HS-5 (cell line): ENCODE measurements at places on chromosomes 3 and 15.

- no peak for DNase-seq
Observed at GRCh38 chr15:33768670-33769190, 199.6 kb upstream of the CHRM5 start.

GRCh38 chr3:109943181-109943580 is 605.8 kb upstream of the DPPA4 start:
- DNase-seq, result no peak

GRCh38 chr15:41841131-41841530 is 2.5 kb downstream of the PLA2G4B start:
- no peak for DNase-seq

DNA sequence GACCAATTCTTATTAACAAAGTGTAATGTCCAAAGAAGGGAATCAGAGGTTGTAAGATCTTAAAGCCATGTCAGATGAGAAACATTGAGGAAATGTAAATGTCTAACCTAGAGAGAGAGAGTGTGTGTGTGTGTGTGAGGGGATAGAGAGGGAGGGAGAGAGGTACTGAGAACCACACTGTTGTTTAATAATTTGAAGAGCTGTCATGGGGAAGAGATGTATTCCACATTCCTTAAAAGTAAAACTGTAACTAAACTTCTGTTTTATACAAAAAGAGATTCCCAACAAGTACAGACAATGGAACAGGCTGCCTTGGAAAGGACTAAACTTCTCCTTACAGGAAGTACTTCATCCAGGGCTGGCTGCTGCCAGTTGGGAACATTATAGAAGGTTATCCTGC is 68.9 kb upstream of the BOC start:
- no peak for DNase-seq

DNA sequence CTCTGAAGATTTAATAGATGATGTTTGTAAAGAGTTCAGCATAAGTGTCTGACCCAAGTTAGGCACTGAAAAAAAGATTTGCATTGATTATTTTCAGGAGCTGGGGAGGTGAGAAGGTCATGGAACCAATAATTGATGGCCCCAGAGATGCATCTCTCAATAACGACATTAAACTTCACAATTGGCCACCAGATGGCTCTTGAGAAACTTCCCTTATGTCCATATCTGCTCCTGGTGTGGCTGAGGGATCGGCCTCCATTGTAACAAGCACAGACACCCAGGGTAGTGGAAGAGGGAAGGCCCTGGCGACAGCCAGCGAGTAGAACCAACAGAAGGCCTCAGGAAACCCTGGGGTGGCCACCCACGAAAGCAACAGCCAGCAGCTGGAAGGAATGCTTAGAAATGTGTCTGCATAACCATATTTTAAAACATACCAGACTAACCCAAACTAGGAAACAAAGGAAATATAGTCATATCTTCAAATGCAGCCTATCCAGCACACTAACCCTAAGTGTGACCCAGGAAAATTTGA is 536.7 kb downstream of the SOX2 start:
- no peak for DNase-seq

- DNase-seq, result no peak
Observed at GRCh38 chr3:14757153-14757700, 61.5 kb upstream of the FGD5 start.

- no peak for DNase-seq
Observed at GRCh38 chr3:48275287-48276027, 34.6 kb downstream of the ZNF589 start.

DNA sequence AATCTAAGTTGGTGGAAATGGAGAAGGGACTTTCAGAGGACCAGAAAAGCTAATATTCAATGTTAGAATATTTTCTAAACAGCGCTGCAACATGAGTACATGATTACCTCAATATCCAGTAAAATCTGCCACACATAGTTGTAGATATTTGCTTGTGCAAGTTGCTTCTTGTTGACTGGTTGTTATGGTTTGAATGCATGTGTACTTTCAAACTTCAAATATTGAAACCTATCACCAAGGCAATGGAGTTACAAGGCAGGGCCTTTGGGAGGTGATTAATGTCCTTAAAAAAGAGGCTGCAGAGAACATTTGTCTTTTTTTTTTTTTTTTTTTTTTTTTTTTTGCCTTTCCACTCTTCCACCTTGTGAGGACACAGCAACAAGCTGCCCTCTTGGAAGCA is 49.9 kb downstream of the TMCO5A start:
- DNase-seq, result no peak

DNA sequence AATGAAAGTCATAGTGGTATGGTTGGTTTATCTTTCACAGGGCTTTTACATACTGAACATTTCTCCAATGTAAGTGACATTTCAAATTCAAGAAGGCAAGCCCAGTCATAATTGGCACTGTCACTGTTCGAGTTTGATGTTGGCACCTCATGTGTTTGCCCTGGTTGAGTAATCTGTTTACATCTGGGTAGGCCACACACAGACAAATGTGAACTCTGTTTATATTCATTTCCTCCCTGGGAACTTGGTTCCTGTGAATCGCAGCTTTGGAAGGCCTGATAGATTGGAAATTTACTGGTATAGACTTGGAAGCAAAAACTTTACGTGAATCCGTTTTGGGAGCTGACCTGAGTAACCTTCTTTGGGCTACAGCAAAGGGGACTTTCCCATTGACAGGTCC is 395.2 kb upstream of the AZI2 start:
- no peak for DNase-seq

DNA sequence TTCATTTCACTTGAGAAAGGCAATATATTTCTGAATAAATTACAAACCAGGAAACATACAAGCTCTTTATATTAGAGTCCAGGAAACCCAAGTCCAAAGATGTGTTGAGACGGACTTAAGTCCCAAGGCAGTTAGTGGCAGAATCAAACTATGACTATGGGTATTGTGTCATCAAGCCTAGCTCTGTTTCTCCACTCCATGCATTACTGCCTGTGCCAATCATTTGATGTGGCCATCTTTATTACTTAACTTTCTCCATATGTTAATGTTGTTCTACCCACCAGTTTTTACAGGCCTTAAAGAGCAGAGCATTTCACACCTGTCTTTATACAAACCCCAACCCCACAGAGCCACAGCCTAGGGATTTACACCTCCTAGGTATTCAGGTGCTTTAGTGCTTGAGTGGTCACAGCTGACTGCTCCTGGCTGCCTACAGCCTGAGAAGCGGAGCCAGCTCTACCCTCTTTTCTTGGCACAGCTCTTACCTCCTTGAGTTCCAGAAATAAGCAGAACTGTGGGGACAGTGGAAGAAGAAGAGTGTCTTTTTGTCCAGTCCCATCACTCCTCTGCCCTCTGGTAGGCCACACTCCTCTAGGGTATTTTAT is 92.1 kb downstream of the DTWD1 start:
- no peak for DNase-seq

- no peak for DNase-seq
Observed at GRCh38 chr15:51403072-51403878, 61.8 kb downstream of the GLDN start.

DNA sequence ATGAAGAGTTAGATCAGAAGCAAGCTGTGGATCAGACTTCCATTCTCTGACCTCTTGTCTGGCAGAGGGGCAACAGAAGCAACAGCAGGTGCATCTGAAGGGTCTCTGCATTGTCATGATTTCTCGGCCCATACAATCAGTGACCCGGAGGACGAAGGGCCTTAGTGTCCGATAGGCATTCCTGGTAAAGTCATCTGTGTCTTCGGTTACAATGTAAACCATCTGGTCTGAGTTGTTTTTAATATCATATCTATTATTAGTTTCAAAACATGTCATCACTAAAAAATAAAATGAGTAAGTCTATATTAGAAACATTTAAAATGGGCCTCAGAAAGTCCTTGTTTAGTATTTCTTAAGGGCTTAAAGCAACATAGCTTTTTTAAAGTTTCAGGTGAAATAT is 38.8 kb upstream of the PLOD2 start:
- no peak for DNase-seq

GRCh38 chr15:59434481-59434880 is 3.5 kb upstream of the FAM81A start:
- no peak for DNase-seq

- no peak for DNase-seq
Observed at GRCh38 chr15:62888623-62889022, 153.9 kb upstream of the TPM1 start.

DNA sequence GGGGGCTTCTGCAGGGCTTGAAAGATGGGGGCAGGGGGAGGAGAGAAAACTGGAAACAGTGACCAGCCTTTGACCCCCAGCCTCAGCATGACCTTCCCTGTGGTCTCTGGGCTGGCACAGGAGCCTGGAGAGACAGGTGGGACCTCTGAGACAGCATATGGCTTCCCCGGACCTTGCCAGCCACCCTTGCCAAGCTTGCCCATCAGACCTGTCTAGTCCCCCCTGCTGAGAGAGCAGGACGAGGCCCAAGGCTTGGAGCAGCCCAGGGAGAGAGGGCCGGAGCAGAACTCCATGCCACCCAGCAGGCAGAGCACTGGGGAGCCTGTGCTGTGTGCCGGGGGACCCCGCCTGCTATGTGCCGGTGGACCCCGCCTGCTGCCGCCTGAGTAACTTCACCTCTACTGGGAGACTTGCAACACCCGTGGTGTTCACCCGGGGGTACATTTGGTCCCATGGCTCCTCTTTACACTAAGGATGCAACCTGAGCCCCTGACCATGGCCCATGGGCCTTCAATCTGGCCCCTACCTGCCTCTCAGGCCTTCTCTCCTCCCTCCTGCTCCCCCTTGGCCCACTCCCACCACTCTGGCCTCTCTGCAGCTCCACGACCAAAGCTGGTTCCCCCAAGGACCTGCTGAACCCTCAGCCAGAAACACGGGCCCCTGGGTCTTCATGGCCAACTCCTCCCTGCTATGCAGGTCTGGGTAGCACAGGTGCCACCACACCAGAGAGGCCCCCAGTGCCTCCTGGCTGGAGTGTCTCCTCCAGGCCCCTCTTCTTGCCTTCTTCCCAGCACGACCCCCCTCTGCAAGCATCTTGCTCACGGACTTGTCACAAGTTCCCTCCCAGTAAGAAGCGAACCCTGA is 21.1 kb upstream of the SLC41A3 start:
- DNase-seq, result no peak

DNA sequence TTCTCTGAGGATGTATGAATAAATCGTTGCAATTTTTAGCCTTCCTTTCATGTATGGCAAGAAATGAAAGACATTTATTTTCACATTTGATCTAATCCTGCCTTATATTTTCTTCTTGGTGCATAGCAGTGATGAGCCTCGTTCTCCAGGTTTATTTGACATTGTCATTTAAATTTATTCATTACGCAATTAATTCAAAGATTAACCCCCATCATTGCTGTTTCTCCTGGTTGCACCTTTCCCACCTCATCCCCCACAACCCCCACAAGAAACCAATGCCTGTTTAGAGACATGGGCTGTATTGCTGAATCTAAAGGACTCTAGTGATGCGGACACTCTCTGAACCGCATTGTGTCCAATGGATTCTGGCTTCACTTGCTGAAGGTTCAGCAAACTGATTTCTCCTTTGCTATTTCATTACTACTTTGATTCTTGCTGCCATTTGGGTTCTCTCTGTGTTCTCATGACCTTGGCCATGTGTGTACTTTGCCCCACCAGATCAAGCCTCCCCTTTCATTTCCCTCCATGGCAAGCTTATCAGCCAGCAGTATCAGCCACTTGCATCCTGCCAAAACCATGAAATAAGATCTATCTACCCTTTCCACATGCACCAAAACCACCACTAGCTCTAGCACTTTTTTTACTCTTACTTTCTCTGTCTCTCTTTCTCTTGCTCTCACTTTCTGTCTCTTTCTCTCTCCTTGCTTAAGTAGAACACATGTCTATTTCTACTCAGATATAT is 382.7 kb downstream of the GBE1 start:
- no peak for DNase-seq
